Endothelial cell of umbilical vein (primary cell): ENCODE measurements at places on chromosomes 6 and 20. TPM values are rescaled to one million over a fixed set of nuclear protein-coding genes. Genes with fewer than 3 reads are reported as not detected.

Gene GPSM3
- total RNA-seq: 21.6 and 22.8 TPM in 2 replicates

Gene SLC22A2
- not detected in 2 replicates for total RNA-seq

Gene NMBR
- total RNA-seq: not detected in 2 replicates

Gene SLC24A3
- total RNA-seq: not detected in 2 replicates

Gene HCRTR2
- total RNA-seq: not detected in 2 replicates

Gene RAET1G
- total RNA-seq: 0.74 and 1.6 TPM in 2 replicates

Gene RTEL1
- total RNA-seq: 38.6 and 44.9 TPM in 2 replicates

Gene DEFB113
- total RNA-seq: not detected in 2 replicates

Gene PRR18
- not detected in 2 replicates for total RNA-seq

Gene NOTCH4
- total RNA-seq: 114 and 120 TPM in 2 replicates

Gene CTCFL
- not detected in 2 replicates for total RNA-seq

Gene KIF6
- not detected in 2 replicates for total RNA-seq

Gene TCP11
- total RNA-seq: not detected in 2 replicates

Gene CAPN11
- total RNA-seq: 1.4 and 1.8 TPM in 2 replicates

Gene SLC26A8
- total RNA-seq: not detected in 2 replicates

Gene SLC35D3
- total RNA-seq: not detected in 2 replicates

Gene TFAP2C
- total RNA-seq: not detected in 2 replicates

Gene SLC52A3
- not detected in 2 replicates for total RNA-seq

Gene GMNN
- total RNA-seq: 51.9 and 52.6 TPM in 2 replicates

Gene HRH3
- not detected in 2 replicates for total RNA-seq

Gene TNFRSF6B
- total RNA-seq: 0.69 TPM in 1 of 2 replicates, not detected in the other

Gene PTCRA
- total RNA-seq: not detected in 2 replicates

Gene TAP1
- total RNA-seq: 18.8 and 25.9 TPM in 2 replicates

Gene EYA4
- not detected in 2 replicates for total RNA-seq

Gene TMEM244
- total RNA-seq: not detected in 2 replicates

Gene CALHM4
- total RNA-seq: 0.72 TPM in 1 of 2 replicates, not detected in the other

Gene PPP1R3G
- 0.07 and 0.09 TPM in 2 replicates for total RNA-seq

Gene OPN5
- not detected in 2 replicates for total RNA-seq

Gene MAPK13
- total RNA-seq: 8.2 and 11.6 TPM in 2 replicates

Gene PRL
- total RNA-seq: not detected in 2 replicates

Gene ACTL10
- 0.62 and 1.4 TPM in 2 replicates for total RNA-seq

Gene DLK2
- total RNA-seq: not detected in 2 replicates

Gene RIMS4
- total RNA-seq: not detected in 2 replicates

Gene FAM209B
- total RNA-seq: not detected in 2 replicates

Gene C20orf144
- not detected in 2 replicates for total RNA-seq

Gene HAO1
- total RNA-seq: not detected in 2 replicates

Gene SCUBE3
- 0.62 and 1.5 TPM in 2 replicates for total RNA-seq

Gene SCRT2
- total RNA-seq: not detected in 2 replicates

Gene DNAH8
- 0.29 and 0.97 TPM in 2 replicates for total RNA-seq

Gene USP49
- 4.1 and 4.5 TPM in 2 replicates for total RNA-seq

Gene MOG
- not detected in 2 replicates for total RNA-seq

Gene FKBP1C
- total RNA-seq: 4.8 and 7.7 TPM in 2 replicates

Gene TSPO2
- not detected in 2 replicates for total RNA-seq

Gene C6orf15
- total RNA-seq: not detected in 2 replicates

Gene MUC22
- total RNA-seq: not detected in 2 replicates

Gene SPO11
- not detected in 2 replicates for total RNA-seq
